ENCODE measurements at places on chromosomes 1 and 21. TPM values are rescaled to one million over a fixed set of nuclear protein-coding genes. Genes with fewer than 3 reads are reported as not detected.

The SLAMF7 gene
- 16.9 TPM for total RNA-seq

GRCh38 chr1:223716302-223716862 is 4.0 kb downstream of the CAPN2 start:
- DNase-seq, result no peak
- H3K36me3 ChIP-seq, result peaks cover 44% of the 10 kb centered on the region

DNA sequence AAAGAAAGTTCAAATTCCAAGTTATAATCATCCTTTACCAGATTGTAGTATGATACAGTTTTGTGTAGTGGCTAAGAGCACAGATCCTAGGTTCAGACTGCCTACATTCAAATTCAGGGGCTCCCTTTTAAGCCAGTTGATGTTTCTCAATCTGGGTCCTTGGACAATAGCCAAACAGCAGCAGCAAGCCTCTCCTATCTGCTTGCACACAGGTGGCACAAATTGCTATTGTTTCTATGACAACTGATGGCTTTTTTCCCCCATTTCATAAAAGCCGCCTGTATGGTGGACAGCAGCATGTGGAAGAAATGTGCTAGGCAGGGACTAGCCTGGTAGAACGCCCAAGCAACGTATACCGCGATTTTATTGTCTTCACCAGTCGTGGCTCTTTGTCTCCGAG is 76.5 kb downstream of the S1PR1 start:
- H3K36me3 ChIP-seq, result no peaks in the 10 kb centered on the region
- H3K27me3 ChIP-seq, result peaks cover 13% of the 10 kb centered on the region
- no peak overlapping the region for H3K4me3 ChIP-seq
- H3K27ac ChIP-seq, result no peak overlapping the region
- peaks cover 16% of the 10 kb centered on the region for H3K4me1 ChIP-seq

The MYOM3 gene
- total RNA-seq, result 0.44 TPM

DNA sequence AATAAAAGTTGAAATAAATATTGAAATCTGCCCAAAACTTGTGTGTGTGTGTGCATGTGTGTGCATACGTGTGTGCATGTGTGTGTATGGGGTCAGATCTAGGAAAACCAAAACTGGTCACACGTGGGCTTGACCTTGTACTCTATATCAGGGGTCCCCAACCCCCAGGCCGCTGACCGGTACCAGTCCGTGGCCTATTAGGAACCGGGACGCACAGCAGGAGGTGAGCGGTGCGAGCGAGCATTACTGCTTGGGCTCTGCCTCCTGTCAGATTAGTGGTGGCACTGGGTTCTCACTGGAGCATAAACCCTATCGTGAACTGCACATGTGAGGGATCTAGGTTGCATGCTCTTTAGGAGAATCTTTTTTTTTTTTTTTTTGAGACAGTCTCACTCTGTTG is 8.7 kb downstream of the DOP1B start:
- no peak overlapping the region for H3K4me3 ChIP-seq
- H3K27me3 ChIP-seq, result no peaks in the 10 kb centered on the region
- peaks cover 16% of the 10 kb centered on the region for H3K4me1 ChIP-seq
- no peak for DNase-seq
- no peaks in the 10 kb centered on the region for H3K36me3 ChIP-seq
